ENCODE measurements at places on chromosomes 13 and 19.

GRCh38 chr13:26760832-26761582 is 421 bp upstream of the GPR12 start:
- DNase-seq, result no peak

DNA sequence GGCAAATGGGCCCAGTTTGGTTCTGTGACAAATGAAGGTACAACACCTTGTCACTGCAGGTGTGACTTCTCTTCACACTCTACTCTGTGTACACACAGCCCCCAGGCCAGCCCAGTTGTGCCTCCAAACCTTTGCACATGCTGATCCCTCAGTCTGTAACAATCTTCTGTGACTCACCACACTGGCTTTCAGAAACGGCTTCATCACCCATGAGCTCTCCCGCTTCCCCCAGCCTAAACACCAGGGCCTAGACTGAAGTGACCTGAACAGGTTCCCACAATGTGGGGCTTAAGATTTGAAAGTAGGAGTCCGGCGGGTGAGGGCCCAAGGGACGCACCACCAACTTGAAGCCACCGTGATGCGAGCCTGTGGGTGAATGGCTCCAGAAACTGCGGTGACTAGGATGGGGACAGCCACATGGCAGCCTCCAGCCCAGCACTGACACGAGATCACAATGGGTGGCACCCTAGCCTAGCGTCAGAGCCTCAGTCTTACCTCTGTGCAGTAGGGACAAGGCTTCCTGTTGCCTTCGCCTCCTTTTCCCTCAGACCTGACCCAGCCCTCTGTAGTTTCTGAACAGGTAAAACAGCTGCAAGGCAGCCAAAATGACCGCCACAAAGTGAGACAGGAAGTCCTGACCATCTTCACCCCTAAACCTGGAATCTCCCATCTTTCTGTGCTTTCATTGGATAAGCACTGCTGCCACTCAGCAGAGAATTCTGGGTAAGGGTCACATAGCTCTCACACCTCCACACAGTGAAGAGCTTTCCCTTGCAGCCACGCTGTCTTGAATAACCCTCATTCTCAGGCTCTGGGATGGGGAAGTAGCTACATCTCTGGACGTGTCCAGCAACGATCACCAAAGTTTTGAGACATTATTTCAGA is 34.2 kb upstream of the ZNF599 start:
- DNase-seq, result no peak

DNA sequence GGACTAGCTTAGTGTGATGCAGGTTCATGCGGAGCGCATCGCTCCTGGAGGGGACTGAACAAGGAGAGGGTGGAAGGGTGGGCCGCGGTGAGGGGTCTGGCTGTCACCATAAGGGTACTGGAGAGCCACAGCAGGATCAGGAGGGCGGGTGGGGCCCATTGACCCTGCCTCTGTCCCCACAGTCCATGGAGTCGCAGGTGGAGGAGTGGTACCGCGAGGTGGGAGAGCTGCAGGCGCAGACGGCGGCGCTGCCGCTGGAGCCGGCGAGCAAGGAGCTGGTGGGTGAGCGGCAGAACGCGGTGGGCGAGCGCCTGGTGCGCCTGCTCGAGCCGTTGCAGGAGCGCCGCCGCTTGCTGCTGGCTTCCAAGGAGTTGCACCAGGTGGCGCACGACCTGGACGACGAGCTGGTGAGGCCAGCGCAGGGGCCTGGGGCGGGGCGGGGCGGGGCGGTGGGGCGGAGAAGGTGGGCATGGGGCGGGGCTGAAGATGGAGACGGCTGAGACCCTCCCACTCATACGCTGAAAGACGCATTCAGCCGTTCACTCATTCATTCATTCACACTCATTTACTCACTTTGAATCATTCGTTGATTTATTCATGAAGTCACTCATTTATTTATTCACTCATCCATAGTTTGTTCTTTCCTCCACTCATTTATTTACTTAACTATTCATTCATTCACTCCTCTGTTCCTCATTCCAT is 27.5 kb upstream of the SHKBP1 start:
- no peak for DNase-seq

- peak; percentile 2 for DNase-seq
These were observed 246.1 kb downstream of the DCT start for GRCh38 chr13:94233401-94233800.

DNA sequence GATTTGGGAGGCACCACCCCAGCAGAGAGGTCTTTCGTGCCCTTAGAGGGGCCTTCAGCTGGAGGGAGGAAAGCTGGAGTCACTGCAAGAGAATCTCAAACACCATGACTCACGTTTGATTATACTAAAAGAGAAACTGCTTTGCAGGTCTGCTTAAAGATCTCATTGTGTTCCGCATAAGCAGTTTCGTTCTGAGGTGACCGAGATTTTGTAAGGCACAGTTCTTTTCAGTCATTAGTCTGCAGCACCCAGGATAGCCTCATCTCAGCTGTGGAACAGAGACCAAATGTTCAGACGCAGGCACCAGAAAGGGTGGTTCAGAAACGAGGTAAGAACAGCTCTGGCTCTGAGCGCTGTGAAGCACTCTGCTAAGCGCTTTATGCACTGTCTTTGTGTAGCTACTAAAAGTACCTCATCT is 71.2 kb upstream of the GTF3A start:
- DNase-seq, result no peak

Data from skin of body (tissue), 3 donors.